ENCODE measurements at places on chromosomes 3 and 15.

- no peak for DNase-seq
Observed at GRCh38 chr3:11638495-11639358, 5.0 kb downstream of the VGLL4 start.

- no peak for DNase-seq
Observed at GRCh38 chr3:50573566-50574443, 4.5 kb downstream of the HEMK1 start.

DNA sequence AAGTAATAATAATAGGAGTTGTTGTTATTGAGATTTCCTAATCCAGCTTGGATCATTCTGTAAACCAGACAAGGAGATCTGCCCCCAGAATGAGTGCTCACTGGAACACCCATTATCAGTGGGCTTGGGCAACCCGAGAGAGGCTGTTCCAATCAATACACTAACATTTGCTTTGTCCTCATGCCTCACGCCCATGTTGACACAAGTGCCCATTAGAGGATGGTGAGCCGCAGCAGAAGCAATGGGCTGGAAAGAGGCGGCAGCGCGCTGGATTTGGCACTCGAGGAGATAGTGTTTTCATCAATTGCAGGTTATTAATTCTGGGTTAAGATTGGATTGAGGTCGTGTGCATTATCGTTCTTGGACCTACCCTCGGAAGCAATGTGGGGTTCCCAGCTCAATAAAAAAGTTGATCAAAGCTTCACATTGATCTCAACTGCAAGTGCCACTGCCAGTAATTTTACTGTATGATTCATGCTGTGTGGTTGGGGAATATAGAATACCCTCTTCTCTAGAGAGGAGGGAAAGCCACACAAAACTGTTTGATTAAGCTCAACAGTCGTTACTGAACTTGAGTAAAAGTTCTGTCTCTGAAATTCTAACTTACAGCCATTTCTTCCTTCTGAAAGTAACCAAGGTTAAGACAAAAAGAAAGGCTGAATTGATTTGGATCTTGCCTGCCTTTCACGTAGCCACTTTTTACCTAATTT is 15.7 kb downstream of the LYZL4 start:
- peak; percentile 38 for DNase-seq

DNA sequence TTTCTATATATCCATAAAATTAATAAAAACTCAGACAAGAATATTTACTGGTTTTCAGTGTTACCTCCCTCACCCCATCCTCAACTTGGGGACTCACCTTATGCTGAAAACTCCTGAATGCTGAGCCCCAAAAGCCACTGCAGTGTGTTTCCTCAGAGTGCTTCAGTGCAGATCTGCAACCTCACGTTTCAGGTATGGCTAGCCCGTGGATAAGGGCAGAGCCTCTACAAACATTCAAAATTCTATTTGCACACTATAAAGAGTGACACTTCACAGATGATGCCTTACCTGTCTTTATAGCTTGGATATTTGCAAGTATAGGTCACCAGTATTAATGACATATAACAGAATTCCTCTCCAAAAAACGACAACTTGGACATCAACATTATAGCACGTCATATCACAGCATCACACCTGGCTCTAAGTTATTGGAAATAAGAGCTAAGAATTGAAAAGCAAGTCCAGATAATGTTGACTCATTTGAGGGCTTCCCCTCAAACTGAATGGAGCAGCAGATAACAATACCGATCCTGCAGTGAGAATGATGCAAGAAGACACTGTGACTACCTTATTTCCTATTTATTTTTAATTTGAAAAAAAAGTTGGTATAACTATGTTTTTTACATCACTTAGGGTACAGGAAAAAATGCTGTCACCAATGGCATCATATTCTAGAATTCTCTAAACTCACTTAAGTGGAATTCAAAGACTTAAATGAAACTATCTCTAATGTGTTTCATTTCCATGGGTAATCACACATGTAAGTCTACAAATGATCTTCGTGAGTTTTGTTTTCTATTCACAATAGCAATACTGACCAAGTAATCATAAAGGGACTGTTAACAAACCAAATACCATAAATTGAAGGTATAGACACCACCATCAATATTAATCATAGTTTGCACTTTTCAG is 40.7 kb upstream of the RSL24D1 start:
- DNase-seq, result no peak

DNA sequence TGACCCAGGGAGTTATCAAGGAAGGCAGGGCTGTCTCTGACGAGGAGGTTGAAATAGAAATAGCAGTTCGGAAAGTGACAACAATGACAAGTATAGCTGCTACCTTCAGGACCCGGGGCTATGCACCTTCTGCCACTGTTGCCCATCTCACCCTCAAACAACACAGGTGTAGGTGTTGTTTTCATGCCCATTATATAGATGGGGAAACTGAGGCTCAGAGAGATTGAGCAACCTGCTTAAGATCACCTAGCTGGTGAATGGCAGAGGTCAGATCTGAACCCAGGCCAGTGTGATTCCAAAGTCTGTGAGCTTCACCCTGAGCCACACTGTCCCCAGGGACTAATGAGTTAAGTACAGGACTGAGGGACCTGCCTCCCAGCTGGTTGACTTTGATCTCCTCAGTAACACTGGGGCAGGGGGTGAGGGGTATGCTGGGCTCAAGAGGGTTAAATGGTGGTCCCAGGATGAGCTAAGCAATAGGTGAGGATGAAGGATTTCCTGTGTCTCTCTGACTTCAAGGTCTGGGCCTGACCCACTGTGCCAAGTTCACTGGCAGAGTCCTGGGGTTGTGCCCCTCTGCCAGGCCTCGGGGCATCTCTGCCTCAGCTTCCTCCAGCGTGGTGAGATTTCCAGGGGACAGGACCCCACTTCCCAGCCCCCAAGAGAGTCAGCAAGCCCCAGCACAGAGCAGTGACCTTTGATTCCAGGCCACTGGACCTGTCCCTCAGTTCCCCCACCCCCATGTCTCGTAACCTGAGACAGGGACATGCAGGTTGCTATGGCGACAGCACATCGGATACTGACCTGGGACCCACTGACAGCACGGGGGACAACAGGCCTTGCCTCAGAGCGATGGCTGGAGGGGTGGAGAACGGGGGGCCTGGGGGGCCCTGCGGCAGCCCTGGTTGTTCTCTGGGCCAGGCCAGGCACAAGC is 35.0 kb downstream of the ATP2B2 start:
- DNase-seq, result no peak

DNA sequence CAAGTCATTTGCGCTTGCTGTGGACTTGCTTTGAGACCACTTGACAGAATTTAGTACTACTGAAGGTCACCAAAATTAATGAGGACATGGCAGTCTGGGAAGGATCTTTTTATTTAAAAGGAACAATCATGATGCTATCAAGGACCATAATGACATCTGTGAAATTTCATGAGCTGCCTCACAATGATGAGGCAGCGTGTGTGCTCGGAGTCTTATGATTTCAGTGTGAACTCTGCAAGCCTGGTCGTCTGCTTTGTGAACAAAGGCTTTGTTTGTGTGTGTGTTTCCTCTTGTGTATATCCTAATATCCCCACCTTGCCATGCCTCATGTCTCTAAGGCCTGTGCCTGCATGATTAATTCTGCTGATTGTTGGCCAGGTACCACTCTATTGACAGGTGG is 46.7 kb downstream of the RAD54L2 start:
- DNase-seq, result no peak

GRCh38 chr3:131174752-131175151 is 148.1 kb downstream of the NEK11 start:
- DNase-seq, result no peak

- DNase-seq, result no peak
Observed at GRCh38 chr15:31275331-31276262, 51.0 kb upstream of the KLF13 start.

GRCh38 chr3:101383156-101383575 is 62.8 kb upstream of the IMPG2 start:
- no peak for DNase-seq

DNA sequence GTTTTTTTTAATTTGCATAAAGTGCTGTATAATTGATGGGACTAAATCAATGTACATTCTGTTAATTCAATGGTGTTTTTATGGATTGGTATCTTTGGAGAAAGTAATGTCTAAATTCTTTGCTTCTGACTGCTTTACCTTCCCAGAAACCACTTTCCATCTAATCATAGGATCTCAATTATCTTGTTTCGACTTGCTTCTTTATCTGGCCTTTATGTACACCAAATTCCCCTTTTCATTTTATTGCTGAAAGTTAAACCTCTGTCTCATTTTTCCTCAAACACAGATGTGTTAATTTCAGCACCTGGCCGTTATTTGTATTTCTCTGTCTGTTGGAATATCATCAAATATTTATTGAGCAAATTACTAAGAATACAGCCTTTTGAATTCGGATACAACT is 287.3 kb upstream of the GBE1 start:
- no peak for DNase-seq

- DNase-seq, result no peak
Observed at GRCh38 chr15:92383519-92384324, 10.0 kb upstream of the ST8SIA2 start.

- no peak for DNase-seq
Observed at GRCh38 chr3:35200056-35200455, 439.3 kb upstream of the ARPP21 start.

DNA sequence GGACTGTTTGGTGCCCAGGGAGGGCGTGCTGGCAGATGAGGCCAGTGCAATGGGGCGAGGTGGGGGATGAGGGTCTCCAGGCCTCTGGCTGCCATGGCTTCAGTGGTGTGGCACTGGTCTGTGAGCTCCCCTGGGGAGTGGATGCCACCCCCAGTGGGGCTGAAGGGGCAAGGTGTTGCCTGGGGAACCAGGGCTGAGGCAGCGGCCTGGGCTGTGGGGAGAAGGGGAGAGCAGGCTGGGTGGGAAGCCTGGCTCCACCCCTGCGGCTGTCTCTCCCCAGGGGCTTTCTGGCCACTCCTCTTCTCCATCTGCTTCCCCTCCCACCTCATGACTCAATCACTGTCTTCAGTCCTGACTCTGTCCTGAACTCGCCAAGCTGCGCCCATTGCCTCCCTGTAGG is 88.4 kb upstream of the TLE3 start:
- no peak for DNase-seq

GRCh38 chr15:93372208-93372864 is 283.3 kb upstream of the RGMA start:
- DNase-seq, result no peak

DNA sequence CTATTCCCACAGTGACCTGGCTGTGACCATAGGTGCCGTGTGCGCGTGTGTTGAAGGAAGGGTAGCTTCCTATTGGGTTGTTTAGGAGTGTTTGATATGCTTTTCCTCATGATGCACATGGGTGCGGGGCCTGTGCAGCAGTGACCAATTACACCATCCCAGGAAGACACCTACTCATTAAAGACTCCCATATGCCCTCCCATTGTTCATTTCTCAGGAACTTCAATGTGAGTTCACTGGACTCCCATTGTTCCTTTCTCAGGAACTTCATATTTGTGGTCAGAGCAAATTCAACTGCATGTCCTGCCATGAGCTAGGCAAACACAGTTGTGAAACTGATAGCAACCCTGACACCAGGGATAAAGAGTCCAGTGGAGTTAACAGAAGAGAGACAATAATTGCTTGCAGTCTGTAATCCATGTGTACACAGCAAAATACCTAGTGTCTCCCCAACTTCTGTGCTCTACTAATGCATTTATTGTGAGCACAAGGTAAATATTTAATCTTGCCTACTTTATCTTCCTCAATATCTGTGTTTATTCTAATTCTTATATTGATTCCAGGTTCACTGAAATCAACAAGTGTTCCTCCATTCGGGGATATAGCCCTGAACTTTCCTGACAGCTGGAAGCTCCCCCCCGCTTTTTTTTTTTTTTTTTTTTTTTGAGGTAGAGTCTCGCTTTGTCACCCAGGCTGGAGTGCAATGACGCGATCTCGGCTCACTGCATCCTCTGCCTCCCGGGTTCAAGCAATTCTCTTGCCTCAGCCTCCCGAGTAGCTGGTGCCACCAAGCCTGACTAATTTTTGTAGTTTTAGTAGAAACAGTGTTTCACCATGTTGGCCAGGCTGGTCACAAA is 57.5 kb upstream of the GCNT3 start:
- no peak for DNase-seq

- no peak for DNase-seq
Observed at GRCh38 chr15:60795889-60796288, 316.9 kb upstream of the ICE2 start.

DNA sequence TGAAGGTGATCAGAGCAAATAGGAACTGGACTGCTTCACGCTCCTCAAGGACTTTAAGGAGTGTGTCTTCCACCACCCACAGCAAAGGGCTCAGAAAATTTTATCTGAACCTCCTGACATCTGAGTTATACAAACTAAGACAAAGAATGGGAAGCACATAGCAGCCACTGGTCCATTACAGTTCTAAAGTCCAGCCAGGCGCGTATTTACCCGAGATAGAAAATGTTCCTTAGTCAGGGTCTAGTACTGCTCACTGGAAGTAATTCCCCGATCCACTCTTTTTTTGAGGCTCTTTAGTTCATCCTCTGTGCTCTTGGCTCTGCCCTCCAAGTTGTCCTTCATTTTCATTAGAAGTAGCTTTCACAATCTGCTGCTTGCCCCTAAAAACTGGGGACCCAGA is 88.5 kb upstream of the GOLGA8J start:
- no peak for DNase-seq

DNA sequence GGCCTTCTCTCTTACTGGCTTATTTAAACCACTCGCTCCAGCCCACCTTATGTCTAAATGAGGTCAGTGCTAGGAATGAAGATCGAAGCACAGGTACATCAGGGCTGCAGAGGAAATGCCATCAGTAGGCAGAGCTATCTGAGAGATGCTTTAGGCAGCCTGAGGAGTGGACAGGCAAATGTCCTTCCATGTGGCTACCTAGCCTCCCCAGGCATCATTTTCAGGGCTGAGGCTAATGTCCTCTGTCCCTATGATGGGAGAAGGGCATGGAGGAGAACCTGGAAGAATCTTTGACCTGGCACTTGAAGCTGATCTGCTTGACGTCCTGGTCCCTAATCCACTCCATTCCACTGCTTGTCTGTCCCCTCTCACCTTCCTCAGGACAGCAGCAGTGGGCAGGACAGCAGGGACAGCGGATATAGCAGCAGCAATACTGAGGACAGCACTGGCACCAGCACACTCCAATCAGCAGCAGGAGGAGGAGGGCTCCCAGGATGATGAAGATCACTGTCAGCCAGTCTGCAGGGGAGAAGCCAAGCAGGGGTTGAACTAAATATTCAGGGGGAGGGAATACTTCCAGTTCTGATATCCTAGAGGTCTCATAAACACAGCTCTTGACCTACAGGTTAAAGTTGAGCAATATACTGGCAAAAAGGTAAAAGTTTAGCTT is 21.0 kb downstream of the ILDR1 start:
- DNase-seq, result no peak

- no peak for DNase-seq
Observed at GRCh38 chr3:39358333-39358732, 24.8 kb upstream of the SLC25A38 start.

DNA sequence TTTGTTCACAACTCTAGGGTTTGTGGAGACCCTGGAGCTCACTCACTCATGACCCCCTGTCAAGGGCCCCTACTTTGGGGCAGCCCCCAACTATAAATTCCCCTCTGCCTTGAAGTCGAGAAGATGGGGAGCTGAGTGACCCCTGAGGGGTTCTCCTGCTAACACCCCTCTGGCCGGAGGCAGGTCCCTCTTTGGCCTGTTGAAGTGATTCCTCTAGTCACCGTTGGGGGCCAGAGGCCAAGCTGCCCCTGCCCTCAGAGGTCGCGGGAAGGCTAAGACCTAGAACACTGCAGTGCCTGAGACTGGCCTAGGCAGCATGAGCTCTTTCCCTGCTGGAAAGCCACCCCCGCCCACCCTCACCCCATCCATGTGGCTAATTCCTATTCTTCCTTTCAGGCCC is 15.4 kb upstream of the SKOR1 start:
- no peak for DNase-seq

Data from NCI-H187 (cell line).